Heart right ventricle (tissue), 16 donors: ENCODE measurements at places on chromosomes 7 and 10.

DNA sequence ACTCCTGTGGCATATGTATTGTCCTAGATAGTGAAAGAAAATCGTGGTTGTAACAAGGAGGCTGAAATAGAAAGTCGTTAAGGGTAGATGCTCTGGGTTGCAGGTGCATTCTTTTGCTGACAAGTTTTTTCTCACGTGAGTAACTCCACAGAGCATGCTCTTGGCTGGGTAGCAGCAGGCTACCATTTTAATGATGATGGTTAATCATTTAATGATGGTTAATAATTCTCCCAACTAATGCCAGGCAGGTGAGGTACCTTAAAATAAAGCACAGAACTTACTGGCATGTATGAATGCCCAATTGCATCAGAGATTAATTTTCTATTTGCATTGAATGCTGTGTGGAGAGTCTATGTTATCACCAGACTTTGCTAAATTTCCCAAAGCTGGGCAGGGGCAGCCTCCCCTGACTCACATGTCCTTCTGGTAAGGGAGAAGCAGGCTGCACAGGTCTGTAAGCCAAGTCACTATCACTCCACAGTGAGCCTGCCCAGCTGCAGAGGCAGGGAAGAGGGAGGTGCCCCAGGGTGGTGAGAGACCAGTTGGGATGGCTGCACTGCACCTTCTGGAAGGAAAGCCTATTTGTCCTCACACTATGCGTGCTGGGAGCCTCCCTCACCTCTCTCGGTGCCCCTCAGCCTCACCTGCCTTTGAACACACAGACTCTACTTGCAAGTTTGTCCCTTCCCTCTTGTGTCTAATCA is 287.0 kb upstream of the IGFBP3 start:
- DNase-seq: no peak

GRCh38 chr7:151056666-151057505 is 811 bp downstream of the CDK5 start:
- DNase-seq: no peak

DNA sequence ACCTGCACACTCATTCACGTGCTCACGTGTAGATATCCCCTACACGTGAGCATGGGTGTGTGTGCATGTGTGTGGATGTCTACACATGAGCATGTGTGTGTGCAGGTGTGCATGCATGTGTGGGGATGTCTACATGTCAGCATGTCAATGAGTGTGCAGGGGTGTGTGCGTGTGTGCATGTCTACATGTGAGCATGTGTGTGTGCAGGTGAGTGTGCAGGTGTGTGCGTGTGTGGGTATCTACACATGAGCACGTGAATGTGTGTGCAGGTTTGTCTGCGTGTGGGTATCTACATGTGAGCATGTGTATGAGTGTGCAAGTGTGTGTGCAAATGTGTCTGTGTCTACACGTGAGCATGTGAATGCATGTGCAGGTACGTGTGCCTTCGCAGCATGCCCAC is 274.8 kb downstream of the PTPRN2 start:
- DNase-seq: no peak

- DNase-seq: peak; percentile 41
These were observed 488 bp downstream of the EIF4H start for GRCh38 chr7:74174606-74175082.

DNA sequence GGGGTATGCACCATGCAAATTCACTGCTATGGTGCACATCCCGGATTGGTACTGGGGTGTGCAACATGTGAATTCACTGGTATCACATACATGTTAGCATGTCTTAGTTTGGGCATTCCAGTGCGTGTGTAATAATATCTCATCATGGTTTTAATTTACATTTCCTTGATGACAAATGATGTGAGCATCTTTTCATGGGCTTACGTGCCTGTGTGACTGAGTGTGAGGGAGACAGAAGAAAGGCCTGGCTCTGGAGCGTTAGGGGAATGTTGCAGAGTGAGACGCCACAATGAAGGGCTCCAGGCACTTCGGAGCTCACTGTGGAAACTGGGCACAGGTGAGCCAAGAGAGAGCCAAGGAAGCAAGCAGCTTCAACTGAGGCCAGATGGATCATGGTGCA is 162.6 kb downstream of the UBE2H start:
- DNase-seq: no peak

GRCh38 chr7:157278167-157278790 is 58.5 kb upstream of the DNAJB6 start:
- DNase-seq: no peak

- DNase-seq: no peak
These were observed 78.4 kb downstream of the IPMK start for GRCh38 chr10:58189269-58189668.

- DNase-seq: no peak
These were observed 7.8 kb downstream of the CHST3 start for GRCh38 chr10:71971769-71972555.

GRCh38 chr10:101008823-101009423 is 9.3 kb downstream of the LZTS2 start:
- DNase-seq: no peak

DNA sequence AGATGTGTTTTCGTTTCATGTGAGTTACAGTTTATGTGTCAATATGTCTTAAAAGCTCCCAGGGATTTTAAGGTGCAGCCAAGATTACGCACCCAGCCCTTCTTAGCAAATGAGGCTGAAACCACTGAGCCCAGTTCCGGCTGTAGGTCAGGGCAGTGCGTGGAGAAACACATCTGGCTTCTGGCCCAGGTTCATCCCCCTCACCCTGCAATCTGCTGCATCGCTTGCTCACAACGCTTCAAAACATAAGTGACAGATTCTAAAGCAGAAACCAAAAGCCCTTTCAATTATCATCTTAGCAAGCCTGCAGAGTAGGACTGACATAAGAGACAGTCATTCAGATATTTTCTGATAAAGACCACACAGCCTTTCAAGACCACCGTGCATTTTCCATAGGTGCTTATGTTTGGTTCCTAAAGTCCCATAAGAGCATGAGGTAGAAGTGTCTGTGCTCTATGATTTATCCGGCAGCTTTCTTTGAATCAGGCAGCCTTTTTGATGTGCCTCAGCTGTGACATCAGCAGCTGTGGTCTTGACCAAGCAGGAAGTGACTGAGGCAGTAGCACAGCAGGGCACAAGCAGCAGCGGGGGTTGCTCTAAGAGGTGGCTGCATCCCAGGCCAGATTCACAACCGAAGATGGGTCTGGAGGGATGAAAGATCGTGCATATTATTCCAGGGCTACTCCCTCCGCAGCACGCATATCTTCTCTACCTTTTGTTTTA is 72.1 kb upstream of the LYZL2 start:
- no peak for DNase-seq

DNA sequence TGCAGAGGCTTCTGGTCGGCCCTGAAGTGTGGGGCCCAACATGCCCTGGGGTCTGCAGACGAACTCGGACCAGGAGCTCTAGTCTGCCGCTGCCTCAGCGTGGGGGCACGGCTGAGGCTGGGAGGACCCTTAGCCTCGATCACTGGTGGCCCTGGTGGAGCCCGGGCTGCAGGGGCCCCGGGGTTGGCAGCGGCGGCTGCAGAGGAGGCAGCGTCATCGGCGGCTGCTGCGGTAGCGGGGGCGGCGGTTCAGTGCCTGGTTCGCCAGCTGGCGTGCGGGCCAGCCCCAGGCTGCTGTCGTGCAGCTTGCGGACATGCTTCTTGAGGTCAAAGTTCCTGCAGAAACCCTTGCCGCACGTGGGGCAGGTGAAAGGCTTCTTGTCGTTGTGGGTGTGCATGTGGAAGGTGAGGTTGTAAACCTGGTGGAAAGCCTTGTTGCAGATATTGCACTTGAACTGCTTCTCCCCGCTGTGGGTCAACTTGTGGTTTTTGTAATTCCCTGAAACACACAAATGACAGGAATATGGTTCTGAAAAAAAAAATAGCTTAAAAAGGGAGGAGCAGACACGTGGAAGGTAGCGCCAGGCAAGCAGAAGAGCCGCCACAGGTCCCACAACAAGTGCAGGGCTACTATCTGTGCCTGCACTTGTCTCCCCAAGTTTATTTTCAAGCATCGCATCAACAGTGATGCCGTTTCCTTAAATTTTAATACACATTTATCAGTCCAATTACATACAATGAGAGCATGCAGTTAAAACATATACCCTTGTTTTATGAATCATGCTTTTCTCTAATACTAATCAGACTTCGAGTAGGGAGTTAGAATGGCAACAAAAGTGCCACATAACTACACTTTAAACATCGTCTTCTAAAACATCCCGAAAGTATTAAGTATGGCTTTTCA is 2.4 kb downstream of the FEZF1 start:
- DNase-seq: no peak

GRCh38 chr7:105691082-105691679 is 109.9 kb upstream of the EFCAB10 start:
- DNase-seq: no peak

GRCh38 chr10:89369156-89370105 is 8.4 kb upstream of the IFIT1B start:
- no peak for DNase-seq

GRCh38 chr10:45473126-45473525 is 99.1 kb downstream of the ALOX5 start:
- DNase-seq: no peak

GRCh38 chr10:12941966-12942365 is 59.5 kb downstream of the CCDC3 start:
- no peak for DNase-seq

DNA sequence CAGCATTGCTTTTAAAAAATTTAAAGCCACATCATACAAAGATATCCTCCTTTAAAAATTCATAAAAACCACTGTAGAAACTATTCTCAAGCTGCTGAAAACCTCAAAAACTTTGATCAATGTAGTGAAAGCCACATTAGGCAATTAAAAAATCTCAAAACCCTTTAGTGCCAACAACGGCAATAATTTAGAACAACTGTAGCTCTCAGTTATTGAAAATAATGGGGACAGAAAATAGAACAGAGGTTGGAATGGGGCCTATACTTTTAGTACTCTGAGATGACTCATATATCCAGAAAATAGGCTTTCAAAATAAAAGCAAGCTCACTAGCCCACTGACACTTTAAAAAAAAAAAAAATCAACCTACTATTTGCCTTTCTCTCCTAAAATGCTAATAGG is 87.5 kb downstream of the GSAP start:
- no peak for DNase-seq

GRCh38 chr10:131431533-131431932 is 120.0 kb upstream of the TCERG1L start:
- no peak for DNase-seq

GRCh38 chr10:13705526-13706174 is 118.9 kb downstream of the PRPF18 start:
- no peak for DNase-seq

GRCh38 chr7:91247500-91247899 is 16.7 kb upstream of the FZD1 start:
- no peak for DNase-seq

GRCh38 chr10:129513312-129513711 is 46.3 kb downstream of the MGMT start:
- no peak for DNase-seq

DNA sequence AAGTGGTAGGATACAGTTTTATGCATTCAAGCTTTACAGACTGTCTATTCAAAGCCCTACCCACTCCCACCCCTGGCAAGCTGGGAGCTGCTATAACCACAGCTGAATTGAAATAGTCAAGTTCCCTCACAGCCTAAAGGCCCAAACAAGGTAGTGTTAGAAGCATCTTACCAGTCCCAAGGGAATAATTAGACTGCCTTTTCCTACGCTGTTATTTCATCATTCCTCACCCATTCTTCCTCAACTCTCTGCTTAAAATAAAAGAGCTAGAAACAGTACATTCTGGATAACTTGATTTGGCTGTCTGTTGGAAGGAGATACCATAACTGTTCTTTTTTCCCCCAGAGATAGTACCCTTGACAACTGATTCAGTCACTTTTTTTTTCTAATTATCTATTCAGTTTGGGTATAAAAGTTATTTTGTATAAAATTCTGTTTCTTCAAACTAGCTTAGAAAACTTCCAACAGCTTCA is 54.0 kb downstream of the RAPGEF5 start:
- no peak for DNase-seq

- DNase-seq: no peak
These were observed 32.1 kb upstream of the NMT2 start for GRCh38 chr10:15200626-15201025.

- no peak for DNase-seq
These were observed 223.8 kb downstream of the ZMYND11 start for GRCh38 chr10:359093-359492.

DNA sequence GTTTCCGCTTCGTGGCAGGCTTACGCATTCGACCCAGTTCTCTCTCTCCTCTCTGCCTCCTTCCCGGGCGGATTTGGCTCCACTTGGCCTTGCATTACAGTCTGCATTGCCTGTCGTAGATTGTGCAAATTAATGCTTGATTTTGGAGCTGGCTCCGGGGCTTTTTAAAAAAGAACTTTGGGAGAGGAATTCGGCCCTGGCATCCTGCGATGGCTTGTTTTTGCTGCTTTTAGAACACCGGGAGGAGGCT is 767 bp downstream of the EIF4EBP2 start:
- peak; percentile 46 for DNase-seq

DNA sequence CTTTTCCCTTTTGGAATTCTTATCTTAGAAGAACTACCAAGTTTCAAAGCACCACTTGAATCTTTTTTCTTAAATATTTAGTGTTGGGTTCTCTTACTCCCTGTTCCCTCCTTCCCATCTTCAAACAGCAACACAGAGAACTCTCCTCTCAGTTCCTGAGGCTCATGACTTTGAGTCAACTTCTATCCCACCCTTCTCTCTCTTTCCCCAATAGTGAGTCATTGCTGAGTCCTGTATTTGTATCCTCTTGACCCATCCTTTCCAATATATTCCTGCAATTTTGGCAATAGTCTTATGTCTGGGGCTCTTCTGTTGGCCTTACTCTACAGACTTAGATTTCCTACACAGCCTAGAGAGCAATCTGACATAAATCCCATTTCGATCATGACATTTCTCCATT is 20.8 kb upstream of the JCAD start:
- no peak for DNase-seq

DNA sequence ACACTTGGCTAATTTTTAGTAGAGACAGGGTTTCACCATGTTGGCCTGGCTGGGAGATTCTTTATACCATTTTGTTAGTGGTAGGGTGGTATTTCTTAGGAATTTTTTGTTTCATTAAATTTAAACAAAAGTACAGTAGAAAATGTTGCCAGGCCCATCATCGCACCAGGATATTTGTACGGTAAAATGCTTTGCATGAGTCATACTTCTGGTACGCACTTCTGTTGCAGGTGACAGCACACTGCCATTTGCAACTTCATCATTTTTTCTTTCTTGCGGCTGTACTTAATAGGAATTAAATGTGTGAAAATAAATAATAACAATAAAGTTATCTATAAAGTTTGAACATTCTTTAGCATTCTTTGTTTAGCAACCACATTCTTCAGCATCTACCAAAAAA is 195.6 kb downstream of the SKAP2 start:
- no peak for DNase-seq

DNA sequence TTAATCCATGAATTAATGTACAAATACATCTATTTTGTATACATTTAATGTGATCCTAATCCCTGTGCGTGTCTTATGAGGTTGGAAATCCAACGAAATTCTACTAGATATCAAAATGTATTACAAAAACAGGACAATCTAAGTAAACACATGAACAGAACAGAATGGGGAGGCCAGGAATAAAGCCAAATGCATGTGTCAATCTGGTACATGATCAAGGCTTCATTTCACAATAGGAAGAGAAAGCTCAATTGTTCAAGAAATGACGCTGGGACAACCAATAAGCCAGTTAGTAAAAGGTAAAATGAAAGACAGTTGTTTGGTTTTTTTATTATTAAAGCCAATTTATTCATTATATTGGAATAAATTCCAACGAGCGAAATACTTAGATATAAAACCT is 83.0 kb downstream of the COL13A1 start:
- DNase-seq: no peak

- no peak for DNase-seq
These were observed 14.5 kb upstream of the ZNF273 start for GRCh38 chr7:64888561-64888900.
